ENCODE measurements at places on chromosomes 12 and 14.

- no peak for DNase-seq
Measured at GRCh38 chr12:130658145-130658911, 57.8 kb downstream of the RIMBP2 start.

GRCh38 chr12:106981788-106982187, 5.2 kb downstream of the MTERF2 start:
- DNase-seq, result no peak

DNA sequence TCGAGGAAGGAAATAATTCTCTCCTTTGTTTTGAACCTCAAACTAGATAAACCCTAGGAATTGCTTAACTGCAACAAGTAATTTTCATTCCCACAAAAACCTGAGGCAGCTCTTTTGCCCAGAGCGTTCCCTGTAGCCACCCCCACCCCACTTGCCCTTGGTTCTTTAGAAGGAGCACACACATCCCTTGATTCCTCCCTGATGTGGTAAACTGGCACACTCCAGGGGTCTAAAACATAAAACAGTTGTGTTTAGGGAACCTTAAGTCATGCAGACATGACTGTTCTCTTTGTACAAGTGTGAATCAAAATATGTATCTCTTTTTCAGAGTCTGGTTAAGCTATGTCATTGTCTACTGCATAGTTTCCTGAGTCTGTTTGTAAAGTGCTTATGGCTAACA, 14.0 kb downstream of the MAPK1IP1L start:
- no peak for DNase-seq

- no peak for DNase-seq
Measured at GRCh38 chr12:108509806-108510205, 5.3 kb upstream of the FICD start.

DNA sequence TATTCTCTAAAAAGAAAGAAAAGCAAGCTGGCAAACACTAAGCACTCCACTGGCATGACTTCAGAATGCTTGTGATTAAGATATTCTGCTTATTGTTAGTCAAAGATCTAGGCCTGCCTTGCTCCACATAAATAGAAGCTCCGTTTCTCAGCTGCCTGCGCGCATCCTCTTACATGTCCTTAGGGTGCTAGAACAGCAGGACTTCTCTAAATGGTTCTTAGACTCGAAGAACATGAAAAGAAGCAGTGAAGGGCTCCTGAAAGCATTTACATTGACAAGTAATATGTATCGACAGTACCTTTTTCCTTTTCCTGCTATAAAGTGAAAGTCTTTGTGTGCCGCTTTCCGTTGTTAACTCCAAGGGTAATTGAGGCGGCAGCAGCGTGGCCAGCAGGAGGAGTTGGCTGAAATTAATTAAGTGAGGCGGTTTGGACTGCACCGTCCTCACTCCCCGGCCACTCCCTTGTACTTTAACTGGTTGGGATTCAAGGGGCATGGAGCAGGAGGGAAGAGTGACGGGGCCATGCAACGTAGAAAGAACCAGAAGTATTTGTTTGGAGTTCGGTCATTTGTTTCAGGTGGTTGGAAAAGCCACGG, 34.2 kb upstream of the OTX2 start:
- DNase-seq, result no peak

DNA sequence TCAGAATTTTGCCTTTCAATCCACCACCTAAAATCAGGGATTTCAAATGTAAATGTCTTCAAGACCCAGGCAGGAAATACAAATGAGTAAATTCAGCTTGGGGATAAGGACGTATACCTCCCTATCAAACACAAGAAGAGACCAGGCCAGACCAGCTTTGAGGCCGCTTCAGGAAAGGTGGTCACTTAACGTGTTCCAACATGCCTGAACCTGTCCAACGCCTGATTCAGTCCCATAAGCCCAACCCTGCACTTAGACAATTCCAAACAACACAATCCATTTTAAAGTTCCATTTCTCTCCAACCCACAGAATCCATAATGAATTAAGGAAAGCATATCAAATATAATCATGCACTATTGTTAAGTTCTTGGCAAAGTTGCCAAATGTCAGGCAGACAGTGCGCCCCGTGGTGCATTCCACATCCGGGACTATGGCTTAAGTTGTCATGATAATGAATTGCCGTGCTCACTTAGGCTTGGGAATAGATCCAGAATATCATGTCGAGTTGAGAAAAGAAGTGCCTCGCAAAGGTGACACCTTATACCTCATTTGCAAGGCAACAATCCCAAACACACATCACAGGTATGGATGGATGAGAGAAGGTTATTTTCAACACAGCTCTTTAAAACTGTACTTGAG, 35.5 kb downstream of the CCDC60 start:
- DNase-seq, result no peak
